ENCODE measurements at places on chromosomes 4 and X. TPM values are rescaled to one million over a fixed set of nuclear protein-coding genes. Genes with fewer than 3 reads are reported as not detected.
A peak's percentile ranks its signal among the peaks of the same experiment; 100 is the strongest.

The SLC34A2 gene
- total RNA-seq = not detected

The EFHC2 gene
- not detected for total RNA-seq

GRCh38 chr4:104524591-104524990, 29.9 kb upstream of the CXXC4 start:
- no peaks in the 10 kb centered on the region for H3K4me1 ChIP-seq
- H3K27me3 ChIP-seq = no peaks in the 10 kb centered on the region
- H3K36me3 ChIP-seq = no peaks in the 10 kb centered on the region
- no peak for DNase-seq
- no peak overlapping the region for H3K27ac ChIP-seq
- H3K4me3 ChIP-seq = no peak overlapping the region

DNA sequence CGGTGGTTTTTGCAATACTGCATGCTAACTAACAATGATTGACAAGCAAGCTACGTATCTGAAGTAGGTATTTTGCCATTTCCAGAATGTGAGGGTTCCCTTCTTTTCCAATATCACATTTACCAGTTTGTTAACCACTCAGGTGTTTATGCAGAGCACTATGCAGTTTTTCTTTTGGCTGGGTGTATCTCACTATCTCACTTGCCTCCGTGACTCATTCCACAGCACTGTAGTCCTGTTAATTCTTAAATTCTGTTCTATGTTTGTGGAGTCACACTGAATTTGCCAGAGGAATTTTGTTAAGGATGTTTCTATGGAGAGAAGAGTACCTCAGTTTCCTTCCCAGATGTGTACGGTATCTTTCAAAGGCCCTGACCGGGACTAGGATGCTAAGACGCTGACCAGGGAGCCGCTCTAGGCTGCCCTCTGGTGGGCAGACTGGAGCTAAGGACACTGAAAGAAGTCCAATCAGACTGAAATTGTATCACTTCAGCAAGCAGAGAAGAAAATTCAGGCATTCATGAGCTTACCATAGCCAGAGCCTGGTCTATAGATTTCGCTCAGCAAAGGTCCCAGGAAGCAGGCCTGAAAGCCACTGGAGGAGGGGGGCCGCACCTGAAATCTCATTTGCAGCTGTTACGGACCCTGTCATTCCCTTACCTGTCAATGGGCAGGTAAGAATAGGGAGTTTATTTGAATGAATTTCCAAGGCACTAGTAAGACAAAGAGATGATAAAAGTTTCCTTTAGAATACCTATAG, 388.4 kb upstream of the SPOCK3 start:
- DNase-seq = peak; percentile 19
- H3K36me3 ChIP-seq = no peaks in the 10 kb centered on the region
- no peaks in the 10 kb centered on the region for H3K27me3 ChIP-seq

DNA sequence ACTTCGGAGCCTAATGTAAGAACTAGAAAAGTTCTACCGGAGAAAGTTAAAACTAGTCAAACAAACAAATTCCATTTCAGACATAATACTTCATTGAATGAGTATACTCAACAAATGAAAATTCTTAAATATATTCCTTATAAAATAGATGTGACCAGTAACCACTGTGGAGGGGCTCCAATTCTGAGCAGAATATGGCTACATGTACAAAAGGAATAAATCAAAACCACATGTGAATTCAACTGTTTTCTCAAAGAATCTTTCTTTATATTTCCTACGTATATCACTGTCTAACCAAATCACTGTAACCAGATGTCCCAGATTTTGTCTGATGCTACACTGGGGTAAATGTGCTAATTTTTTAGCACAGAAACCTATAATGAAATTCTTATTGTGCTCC, 49.0 kb downstream of the HTN1 start:
- H3K27ac ChIP-seq = no peak overlapping the region
- no peak for DNase-seq
- H3K4me3 ChIP-seq = no peak overlapping the region
- peaks cover 4% of the 10 kb centered on the region for H3K36me3 ChIP-seq

- no peaks in the 10 kb centered on the region for H3K27me3 ChIP-seq
- DNase-seq = peak; percentile 51
- H3K4me1 ChIP-seq = peaks cover 23% of the 10 kb centered on the region
- H3K4me3 ChIP-seq = no peak overlapping the region
- H3K36me3 ChIP-seq = no peaks in the 10 kb centered on the region
Measured at GRCh38 chrX:22629105-22629725, 356.5 kb downstream of the CBLL2 start.

DNA sequence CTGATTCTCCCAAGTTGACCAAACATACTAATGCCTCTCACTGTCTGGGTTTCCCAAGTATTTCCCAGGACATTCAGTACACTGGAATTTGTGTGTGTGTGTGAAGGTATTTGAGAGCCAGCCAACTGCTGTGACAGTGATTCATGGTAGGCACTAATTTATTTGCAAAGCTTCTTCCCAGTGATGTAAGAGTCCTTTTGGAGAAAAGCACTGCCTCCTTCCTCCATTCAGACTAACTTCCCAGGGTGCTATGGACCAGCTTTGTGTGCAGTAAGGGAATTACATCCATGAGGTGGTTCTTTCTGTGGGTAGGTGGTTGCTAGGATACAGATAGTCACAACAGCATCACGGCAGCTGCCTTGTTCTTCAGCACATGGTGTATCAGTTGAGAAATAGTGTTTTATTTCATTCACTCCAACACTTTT, 8.7 kb downstream of the EGF start:
- no peaks in the 10 kb centered on the region for H3K27me3 ChIP-seq
- H3K27ac ChIP-seq = peak overlapping the region; percentile 80
- no peaks in the 10 kb centered on the region for H3K36me3 ChIP-seq

GRCh38 chrX:42714981-42715700, 62.8 kb downstream of the PPP1R2C start:
- H3K4me3 ChIP-seq = no peak overlapping the region
- no peak for DNase-seq
- H3K36me3 ChIP-seq = no peaks in the 10 kb centered on the region

The CLCN5 gene
- 2.7 TPM for total RNA-seq

DNA sequence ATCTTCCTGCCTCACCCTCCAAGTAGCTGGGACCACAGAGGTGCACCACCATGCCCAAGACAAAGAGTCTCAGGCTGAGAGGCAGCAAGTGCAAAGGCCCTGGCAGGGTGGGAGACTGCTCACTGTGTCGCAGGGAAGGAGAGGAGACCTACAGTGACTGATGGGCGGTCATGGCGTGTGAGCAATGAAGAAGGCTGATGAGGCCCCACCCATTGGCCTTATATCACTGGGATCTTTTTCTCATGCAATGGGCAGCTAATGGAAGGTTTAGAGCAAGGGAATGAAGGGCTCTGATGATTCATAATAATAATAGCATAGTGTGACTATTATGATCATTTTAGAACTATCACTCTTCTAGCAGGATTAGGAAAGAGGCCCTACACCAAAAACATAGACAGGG, 20.9 kb downstream of the FAM9C start:
- no peak overlapping the region for H3K4me3 ChIP-seq
- no peaks in the 10 kb centered on the region for H3K36me3 ChIP-seq
- peaks cover 50% of the 10 kb centered on the region for H3K4me1 ChIP-seq

- H3K4me1 ChIP-seq = peaks cover 72% of the 10 kb centered on the region
- H3K4me3 ChIP-seq = peak overlapping the region; percentile 68
- peaks cover 19% of the 10 kb centered on the region for H3K36me3 ChIP-seq
- peak overlapping the region; percentile 70 for H3K27ac ChIP-seq
Measured at GRCh38 chr4:176902710-176903323, 110.1 kb upstream of the VEGFC start.

GRCh38 chrX:12741416-12741815, 49.8 kb upstream of the PRPS2 start:
- H3K27me3 ChIP-seq = peaks cover 2% of the 10 kb centered on the region
- no peak for DNase-seq
- H3K36me3 ChIP-seq = no peaks in the 10 kb centered on the region

The MAGEB10 gene
- not detected for total RNA-seq

GRCh38 chr4:144644368-144645101, 1.4 kb upstream of the HHIP start:
- peaks cover 36% of the 10 kb centered on the region for H3K27me3 ChIP-seq
- no peak for DNase-seq
- H3K4me3 ChIP-seq = no peak overlapping the region
- no peaks in the 10 kb centered on the region for H3K36me3 ChIP-seq
- H3K27ac ChIP-seq = no peak overlapping the region

DNA sequence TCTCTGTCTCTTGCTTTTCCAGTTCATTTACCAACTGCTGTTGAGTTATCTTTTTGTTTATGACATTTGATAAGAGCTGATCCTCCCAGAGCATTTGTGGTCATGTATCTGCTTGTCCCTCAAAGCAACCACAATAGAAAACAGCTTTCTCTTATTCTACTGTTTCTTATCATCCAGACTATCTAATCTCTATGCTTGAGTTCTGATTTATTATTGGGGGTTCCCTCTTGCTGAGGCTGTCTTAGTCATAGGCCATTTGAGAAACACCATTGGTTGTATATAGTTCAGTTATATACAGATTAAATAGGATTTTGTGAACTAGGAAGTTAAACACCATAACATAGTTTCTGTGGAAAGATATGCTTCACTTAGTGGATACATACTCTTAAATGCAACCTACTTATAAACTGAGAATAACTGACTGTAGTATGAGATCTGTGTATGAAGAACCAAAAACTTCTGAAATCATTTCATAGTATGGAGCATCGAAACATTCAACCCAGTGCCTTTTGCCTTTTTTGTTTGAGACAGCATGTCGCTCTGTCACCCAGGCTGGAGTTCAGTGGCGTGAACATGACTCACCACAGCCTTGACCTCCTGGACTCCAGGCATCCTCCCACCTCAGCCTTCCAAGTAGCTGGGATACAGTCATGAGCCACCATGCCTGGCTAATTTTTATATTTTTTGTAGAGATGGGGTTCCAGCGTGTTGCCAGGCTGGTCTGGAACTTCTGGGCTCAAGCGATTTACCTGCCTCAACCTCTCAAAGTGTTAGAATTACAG, 75.8 kb downstream of the STIM2 start:
- H3K27me3 ChIP-seq = no peaks in the 10 kb centered on the region
- no peaks in the 10 kb centered on the region for H3K36me3 ChIP-seq
- peaks cover 6% of the 10 kb centered on the region for H3K4me1 ChIP-seq
